ENCODE measurements at places on chromosomes 6 and 20. TPM values are rescaled to one million over a fixed set of nuclear protein-coding genes. Genes with fewer than 3 reads are reported as not detected.

DNA sequence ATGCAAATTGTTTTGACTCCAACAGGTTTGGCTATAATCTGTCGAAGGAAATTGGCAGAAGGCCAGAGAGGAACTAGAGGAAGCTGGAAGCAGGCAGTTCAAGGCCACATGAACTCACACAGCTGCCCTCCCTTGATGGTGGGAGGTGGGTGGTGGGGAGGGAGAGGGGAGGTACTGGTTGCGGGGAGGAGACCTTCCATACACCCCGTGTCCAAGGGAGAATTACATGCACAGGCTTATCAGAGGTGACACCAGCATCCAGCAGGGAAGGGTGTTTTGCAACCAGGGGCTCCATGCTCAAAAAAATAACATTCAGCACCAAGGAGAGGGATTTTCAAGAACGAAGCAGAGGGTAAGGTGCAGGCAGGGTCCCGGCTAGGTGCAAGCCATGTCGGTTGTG, 9.1 kb downstream of the PRND start:
- peak; percentile 28 for DNase-seq

- no peak for DNase-seq
Observed at GRCh38 chr6:83008626-83009025, 57.0 kb downstream of the UBE3D start.

DNA sequence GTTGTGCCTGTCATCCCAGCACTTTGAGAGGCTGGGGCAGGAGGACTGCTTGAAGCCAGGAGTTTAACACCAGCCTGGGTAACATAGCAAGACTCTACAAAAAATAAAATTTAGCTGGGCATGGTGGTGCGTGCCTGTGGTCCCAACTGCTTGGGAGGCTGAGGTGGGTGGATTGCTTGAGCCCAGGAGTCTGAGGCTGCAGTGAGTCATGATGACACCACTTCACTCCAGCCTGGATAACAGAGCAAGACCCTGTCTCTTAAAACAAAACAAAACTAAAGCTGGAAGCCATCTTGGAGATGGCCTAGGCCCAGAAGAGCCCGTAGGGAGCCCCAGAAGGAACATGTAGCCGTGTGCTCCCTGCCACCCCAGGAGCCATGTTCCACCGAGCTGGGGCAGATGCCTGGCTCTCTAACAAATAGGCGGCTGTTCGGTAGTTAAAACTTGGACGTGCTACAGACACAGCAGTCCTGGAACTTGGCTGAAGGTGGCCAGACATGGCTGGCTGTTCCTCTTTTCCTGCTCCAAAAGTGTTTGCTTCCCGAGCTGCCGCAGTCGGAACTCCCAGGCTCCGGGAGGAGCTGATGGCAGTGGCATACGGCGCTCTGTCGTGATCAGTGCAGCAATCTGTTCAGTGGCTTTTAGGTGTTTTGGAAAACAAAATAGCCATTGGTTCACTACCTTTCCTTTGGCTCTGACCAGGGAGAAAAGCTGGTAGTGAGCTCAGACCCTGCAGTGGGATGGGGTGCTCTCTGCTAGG, 37.0 kb downstream of the DYNLT1 start:
- DNase-seq, result no peak

DNA sequence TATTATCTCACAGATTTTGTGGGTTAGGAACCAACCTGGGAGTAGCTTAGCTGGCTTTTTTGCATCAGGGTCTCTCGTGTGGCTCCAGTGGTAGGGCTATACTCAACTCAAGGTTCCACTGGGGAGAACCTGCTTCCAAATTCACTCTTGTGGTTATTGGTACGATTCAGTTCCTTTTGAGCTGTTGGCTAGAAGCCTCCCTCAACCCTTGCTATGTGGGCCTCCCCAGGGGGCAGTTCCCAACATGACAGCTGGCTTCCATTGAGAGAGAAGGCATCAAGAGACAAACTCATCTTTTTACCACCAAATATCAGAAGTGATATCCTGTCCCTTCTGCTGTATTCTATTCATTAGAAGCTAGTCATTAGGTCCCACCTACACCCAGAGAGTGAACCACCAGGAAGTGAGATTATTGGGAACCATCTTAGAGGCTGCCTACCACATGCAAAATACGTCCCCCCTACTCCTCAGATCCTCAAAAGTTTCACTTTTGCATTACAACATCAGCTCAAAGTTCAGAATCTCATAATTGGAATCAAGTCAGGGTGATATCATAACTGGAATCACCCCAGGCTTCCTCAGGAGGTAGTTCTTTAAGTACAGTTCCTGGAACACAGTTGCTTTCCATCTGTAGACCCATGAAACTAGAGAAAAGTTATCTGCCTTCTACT, 30.9 kb downstream of the MKKS start:
- DNase-seq, result no peak

- DNase-seq, result peak; percentile 36
Observed at GRCh38 chr6:162177746-162178145, 549.8 kb downstream of the PRKN start.

DNA sequence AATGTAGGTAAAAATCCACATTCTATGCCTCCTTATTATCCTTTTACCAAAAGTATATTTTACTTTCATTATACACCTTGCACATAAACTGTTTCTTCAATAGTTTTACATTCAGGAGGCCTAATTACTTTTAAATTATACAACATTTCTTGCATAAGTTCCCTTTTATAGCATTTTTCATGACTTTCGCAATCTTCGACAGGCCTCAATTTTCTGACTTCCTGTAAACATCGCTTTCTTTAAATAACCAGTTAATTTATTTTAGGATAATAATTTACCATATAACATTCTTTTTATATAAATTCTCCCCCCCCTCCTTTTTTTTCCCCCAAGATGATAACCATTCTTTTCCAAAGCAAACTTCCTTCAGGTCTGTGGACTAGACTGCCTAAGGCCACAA, 9.2 kb downstream of the SLC35A1 start:
- DNase-seq, result no peak

DNA sequence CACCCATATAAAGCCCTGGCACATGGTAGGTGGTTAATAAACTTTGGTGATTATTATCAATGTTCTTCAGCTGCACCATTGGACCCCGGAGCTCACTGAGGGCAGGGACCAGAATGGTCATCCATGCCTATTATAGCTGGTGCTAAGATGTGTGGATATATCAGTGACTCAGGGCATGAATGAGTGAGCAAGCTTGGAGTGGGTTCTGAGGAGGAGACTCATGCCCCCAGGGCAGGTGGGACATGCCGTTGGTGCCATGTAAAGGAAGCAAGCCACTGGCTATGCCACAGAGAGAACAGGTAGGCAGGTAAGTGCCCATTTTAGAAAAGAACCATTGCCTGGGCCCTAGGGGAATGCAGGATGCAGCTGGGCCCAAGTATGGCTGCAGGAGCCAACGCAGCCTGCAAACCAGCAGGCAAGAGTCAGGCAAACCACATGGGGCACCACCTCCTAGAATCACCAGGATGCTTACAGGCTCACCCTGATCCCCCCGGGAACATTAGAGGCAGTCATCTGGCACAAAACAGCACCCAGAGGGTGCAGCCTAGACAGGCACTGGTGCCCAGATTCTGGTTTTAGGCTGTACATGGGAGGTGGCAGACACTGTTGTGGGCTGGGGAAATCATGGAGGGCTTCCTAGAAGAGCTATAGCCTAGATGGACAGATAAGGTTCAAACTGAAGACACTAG, 23.5 kb downstream of the PLAGL2 start:
- no peak for DNase-seq

DNA sequence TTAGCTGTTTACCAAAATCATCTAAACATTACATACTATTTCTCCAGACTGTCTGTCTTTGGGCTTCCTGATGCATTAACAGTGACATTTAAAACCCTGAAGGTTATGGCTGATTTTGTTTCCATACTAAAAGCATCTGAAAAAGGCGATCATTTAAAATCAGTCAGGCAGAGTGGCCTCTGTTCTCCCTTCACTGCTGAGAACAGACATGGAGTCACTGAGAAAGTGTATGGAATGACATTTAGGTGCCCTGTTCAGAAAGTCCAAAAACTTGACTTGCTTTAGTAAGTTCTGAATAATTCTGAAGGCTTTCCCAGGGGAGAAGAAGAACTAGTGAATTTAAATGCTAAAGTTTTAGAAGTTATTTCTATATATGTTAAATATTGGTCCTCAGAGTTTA, 83.0 kb downstream of the MAP7 start:
- no peak for DNase-seq

GRCh38 chr6:49551866-49552129, 1.3 kb downstream of the C6orf141 start:
- no peak for DNase-seq

GRCh38 chr20:8700756-8701155, 368.1 kb upstream of the PLCB4 start:
- no peak for DNase-seq

- DNase-seq, result peak; percentile 83
Observed at GRCh38 chr6:168132531-168133167, 53.6 kb upstream of the FRMD1 start.

DNA sequence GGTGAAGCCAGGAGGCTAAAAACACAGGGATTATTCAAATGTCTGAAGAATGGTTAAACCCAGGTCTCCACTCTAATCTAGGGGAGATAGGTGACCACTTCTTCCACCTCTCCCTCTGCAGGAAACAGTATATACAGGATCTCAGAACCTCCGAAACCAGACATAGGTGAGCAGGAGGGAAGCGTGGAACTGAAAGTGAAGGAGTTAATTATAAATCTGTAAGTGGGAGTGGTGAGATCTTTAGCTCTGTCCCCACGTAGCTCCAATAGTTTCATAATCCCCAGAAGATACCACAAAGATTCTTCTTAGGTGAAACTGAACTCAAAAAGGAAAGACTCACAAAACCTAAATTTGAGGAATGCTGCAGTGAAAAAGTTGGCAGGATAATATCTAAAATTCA, 76.8 kb downstream of the THEMIS start:
- DNase-seq, result no peak

DNA sequence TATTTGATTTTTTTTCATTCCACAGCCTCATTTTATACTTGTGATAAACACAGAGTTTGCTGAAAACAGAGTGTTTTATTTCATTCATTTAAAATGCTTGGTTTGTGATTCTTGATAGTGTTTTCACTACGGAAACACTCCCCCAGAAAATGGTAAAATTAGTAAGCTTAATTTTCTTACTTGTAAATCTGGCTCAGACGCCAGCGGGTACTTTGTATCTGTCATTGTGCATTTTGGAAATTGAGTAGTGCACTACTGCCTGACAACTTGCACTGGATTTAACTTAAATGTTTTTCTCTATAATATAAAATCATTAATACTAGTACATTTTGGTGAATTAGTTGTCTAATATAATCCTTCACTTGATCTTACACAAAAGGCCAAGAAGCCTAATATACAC, 37.0 kb upstream of the HINT3 start:
- DNase-seq, result no peak

DNA sequence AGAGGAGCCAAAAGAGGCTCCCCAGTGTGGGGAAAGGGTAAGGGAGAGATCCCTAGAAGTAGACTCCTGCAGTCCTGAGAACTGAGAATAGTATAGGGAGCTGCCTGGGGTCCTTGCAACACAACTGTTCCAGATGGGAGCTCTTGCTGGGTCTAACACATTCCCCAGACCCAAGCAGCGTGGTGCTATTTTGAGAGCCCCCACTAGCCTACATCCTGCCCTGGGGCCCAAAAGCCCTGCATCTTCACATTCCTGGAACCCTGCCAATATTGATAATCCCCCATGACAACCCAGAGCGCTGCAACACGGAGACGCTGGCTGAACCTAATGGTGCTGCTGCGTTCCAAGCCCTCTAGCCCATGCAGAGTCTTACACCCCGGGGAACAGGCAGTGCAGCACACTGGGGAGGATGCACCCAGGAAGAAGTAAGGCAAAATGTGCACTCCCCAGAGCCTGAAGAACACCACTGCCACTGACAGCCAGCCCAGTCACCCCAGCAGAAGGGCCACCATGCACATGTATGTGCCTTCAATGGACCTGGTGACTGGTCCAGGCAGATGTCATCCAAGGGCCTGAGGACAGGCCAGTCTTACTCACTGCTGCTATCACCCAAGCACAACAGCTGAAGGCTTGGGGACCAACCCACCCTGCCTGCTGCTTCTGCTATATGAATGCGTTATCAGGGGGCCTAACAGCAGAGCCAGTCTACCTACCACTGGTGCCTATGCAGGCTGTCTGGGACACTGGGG, 7.0 kb upstream of the RNF217 start:
- DNase-seq, result peak; percentile 81

DNA sequence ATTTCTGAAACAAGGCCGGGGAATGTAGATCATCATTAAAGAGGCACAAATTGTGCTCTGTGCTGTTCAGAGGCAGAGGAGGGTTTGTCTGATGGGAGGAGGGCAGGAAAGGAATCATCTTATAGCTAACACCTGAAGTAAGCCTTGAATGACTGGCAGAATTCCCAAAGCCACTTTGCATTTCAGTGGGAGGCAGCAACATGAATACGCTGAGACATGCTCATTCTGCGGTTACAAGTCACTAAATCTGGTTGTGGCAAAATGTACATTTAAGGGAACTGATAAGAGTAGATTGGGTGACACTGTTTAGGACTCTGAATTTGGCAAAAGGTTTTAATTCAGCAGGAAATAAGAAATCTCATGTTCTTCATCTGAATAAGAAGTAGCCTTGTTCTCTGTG, 4.4 kb upstream of the COL19A1 start:
- no peak for DNase-seq

- no peak for DNase-seq
Observed at GRCh38 chr20:47285189-47285588, 71.3 kb downstream of the ZMYND8 start.

DNA sequence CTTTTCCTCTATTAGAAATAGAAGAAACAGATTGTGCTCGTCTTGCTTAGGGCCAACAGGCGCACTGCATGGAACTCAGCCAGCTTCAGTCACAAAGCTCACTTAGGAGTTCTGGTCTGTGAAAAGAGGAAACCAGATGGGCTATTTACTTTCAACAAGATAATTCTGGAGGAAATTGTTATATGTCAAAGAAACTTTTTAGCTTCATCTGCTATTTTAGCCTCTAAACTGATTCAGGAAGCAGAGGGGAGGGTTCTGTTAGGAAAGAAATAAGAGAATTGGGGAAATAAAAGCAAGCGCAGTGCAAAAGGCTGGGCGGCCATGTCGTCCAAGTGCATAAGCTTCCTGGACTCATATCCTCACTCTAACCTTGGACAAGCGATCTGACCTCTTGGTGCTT, 21.3 kb downstream of the PRKN start:
- DNase-seq, result peak; percentile 46

- no peak for DNase-seq
Observed at GRCh38 chr6:83603551-83603950, 91.2 kb downstream of the PRSS35 start.

TRIM38 gene
- polyA plus RNA-seq, result 12.2 TPM

LY6G6F gene
- not detected for polyA plus RNA-seq

SMLR1 gene
- polyA plus RNA-seq, result 5.1 TPM

SLC17A1 gene
- 109 TPM for polyA plus RNA-seq

ADGB gene
- polyA plus RNA-seq, result not detected

MPIG6B gene
- polyA plus RNA-seq, result not detected

SEMG1 gene
- not detected for polyA plus RNA-seq

SLC22A7 gene
- 34.8 TPM for polyA plus RNA-seq

CASS4 gene
- 0.22 TPM for polyA plus RNA-seq

CEP162 gene
- polyA plus RNA-seq, result 4.6 TPM

GPR6 gene
- polyA plus RNA-seq, result not detected

MUCL3 gene
- polyA plus RNA-seq, result not detected

All from kidney (tissue), 22 donors.